ENCODE measurements at places on chromosomes 13 and 19.
A peak's percentile ranks its signal among the peaks of the same experiment; 100 is the strongest.

- DNase-seq, result no peak
Measured at GRCh38 chr13:90414691-90415596, 932.5 kb upstream of the MIR17HG start.

DNA sequence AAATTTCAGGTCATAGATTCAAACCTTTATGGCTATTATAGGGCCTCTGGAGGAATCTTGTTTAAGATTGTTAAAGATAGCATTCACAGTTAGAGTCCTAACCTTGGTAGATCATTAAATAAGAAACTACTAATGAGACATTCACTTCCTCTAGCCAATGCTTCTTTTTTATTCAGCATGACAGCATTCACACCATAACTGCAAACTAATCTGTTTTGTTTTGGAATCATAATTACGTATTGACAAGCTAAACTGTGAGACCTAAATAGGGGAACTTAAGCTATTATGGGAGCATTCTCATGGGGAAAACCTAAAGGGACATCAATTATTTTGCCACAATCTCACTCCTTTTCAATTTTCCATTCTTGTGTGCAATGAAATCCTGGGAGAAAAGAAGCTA is 653.8 kb downstream of the PCDH9 start:
- no peak for DNase-seq

GRCh38 chr13:99657848-99658260 is 156.6 kb downstream of the TM9SF2 start:
- DNase-seq, result peak; percentile 10

DNA sequence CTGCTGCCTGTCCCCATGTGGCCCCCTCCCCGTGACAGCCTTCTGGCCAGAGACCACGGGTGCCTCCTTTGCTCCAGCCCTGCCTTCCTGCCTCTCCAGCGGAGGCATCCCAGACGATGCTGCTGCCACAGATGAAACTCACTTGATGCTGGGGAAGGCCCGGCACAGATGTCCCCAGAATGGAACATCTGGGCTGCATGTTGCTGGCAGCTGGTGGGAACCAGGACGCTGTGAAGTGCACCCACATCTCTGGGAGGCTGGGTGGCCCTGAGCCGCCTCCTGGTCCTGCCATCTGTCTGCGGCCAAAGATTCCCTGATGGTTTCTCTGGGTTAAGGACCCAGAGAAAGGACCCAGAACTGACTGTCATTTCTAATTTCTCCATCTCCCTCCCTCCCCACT is 51.9 kb upstream of the PTPRS start:
- no peak for DNase-seq

DNA sequence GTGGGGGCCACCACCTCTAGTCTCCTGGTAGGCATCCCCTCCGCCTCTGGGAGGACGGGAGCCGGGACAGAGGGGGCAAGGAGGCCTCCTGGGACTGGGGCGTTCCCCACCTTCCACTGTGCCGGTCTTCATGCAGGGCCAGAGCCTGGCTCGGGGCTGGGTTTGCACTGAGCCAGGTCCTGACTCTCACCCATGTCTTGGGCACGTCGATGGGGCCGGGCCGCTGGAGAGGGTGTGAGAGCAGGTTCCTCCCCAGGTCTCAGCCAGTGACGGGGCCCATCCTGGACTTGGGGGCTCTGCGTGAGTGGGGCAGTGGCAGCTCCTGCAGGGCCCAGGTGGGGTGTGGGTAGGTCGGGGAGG is 26.6 kb downstream of the ATP11A start:
- no peak for DNase-seq

DNA sequence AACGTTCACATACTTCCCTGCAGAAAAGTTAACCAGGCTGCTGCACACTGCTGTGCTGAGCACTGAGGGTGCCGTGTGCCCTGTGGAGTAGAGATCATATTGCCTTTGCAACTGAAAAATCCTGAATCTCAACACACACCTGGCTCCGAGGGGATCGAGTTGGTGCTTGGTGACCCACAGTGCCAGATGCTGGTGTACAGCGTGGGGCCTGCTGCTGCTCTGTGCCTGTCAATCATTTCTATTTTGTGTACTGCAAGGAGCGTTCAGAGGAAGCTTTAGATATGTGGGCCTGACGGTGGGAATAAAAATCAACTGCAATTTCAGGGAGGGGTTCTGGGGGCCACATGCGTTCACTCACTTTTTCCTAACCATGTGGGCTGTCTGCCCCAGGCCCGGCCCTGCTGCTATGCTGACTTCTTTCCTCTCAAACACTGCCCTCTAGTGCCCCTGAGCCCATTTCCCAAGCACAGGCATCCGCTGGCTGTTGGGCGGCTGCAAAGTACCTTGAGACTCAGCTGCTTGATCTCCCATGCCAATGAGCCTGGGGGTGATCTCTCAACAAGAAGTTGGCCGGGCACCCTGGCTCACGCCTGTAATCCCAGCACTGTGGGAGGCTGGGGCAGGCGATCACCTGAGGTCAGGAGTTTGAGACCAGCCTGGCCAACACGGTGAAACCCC is 9.7 kb upstream of the LENG8 start:
- DNase-seq, result no peak

- no peak for DNase-seq
Measured at GRCh38 chr13:33323801-33324510, 38.4 kb upstream of the STARD13 start.

- DNase-seq, result peak; percentile 17
Measured at GRCh38 chr19:46840498-46840942, 10.1 kb downstream of the AP2S1 start.

DNA sequence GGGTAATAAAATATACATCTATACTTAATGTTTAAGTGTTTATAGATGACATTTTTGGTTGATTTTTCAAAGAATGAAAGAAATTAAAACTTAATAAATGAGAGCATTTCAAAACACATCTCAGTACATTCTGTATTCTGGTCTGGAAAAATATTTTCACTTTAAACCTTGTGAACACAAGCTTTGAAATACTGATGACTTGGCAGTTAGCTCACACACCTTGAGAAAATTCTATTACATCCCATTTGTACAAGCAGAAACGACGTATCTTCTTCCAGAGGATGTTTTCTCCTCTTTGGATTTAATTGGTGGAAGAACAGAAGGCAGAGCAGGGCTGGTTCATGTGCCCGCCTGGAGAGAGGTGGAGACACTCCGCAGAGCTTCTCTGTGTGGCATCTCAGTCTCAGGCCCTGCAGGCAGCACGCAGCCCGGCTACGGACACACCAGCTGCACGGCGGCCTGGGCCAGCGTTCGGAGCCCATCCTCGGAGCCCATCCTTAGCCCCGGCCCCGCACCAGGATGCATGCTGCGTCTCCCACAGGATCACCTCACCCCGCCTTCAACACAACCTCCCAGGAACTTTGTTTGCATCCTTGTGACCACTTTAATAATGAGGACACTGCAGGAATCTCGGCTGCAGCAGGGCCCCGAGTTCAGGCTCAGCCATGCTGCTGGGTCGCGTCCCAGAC is 48.6 kb downstream of the SOX1 start:
- no peak for DNase-seq

DNA sequence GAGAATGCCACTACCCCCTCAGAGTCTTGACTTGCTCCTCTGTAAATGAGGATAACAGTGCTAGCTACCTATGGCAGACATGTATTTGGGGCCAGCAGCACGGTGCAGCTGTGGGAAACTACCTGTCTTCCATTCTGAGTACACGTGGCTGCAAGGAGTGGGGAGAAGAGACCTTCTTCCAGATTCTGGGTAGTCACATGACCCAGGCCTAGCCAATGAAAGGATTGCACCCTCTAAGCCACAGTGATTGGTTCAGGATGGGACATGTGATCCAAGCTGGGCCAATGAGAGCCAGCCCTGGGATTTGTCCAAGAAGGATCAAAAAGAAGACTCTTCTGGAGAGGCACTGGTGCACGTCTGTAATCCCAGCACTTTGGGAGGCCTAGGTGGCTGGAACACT is 5.5 kb downstream of the ZNRF4 start:
- DNase-seq, result no peak

DNA sequence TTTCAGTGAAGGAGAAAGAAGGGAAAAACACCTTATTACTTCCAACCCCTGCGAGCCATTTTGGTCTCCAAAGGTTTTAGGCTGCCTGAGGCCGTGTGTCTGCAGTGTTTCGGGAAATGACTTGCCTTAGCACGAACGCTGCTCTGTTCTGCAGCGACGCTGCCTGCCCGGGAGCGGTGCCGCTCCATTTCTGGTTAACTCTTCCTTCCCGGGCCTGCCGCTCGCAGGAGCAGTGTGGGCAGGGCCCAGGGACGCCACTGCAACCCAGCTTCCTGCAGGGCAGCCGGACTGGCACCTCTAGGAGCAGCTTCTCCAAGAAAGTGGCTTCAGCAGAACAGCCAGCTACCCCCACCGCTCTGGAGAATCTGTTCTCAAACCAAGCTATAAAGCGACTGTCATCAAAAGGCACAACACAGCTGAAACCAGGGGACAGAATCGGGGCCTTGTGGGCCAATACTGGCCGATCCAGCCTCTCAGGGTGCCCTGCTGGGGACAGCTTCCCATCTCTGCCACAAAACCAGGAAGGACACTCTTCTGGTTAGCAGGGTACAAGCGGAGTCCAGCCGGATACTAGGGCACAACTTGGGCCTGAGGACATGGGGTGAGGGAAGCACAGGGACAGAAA is 72.2 kb downstream of the KCTD15 start:
- no peak for DNase-seq

- DNase-seq, result no peak
Measured at GRCh38 chr19:27971869-27972268, 1241.1 kb downstream of the UQCRFS1 start.

DNA sequence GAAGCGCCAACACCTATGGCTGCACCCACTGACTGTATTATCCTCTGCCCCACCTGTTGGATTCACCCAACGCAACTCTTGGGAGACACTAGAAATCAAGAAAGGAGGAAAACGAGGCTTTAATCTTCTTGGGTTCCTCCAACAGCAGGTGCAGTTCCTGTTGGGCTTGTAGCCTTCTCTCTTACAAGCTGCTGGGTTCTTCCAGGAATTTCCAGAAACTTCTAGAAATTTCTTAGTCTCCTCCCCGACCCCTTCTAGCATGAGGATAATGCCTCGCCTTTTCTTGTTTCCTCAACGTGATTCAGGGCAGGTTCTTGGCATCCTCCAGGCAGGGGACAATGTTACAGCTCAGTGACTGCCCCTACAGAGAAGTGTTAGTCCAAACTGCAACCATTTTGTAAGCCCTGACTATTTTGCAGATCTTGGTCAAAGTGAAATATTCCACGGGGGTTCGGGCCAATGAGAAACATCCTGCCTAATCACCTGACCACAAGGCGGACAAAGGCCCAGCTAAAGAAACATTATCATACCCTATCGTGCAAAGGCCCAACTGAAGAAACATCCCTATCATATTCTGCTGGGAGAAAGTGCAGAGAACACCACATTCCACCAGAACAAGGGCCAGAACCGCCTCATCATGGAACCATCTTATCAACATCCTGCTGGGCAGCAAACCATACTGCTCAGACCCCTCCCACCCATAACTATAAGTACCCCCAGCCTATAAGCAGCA is 614 bp upstream of the PNMA8A start:
- no peak for DNase-seq

DNA sequence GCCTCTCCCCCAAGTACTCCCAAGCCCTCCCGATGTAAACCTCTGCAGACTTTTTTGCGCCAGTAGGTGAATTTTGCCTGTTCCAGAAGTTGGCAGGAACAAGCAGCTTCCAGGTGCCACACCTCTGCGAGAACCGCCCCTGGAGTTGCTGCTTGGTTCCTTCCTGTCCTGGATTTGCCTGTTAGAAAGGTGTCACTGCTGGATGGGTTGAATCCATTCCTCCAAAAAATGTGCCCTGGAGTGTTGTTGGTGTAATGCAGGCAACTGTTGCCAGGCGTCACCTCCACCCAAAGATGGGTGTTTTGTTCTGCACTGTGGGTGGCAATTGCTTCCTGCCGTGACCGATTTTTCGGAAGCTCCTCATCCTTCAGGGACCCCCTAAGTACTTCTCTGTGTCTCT is 5.7 kb downstream of the PGPEP1 start:
- no peak for DNase-seq

GRCh38 chr13:46686171-46686570 is 110.8 kb downstream of the ESD start:
- no peak for DNase-seq

DNA sequence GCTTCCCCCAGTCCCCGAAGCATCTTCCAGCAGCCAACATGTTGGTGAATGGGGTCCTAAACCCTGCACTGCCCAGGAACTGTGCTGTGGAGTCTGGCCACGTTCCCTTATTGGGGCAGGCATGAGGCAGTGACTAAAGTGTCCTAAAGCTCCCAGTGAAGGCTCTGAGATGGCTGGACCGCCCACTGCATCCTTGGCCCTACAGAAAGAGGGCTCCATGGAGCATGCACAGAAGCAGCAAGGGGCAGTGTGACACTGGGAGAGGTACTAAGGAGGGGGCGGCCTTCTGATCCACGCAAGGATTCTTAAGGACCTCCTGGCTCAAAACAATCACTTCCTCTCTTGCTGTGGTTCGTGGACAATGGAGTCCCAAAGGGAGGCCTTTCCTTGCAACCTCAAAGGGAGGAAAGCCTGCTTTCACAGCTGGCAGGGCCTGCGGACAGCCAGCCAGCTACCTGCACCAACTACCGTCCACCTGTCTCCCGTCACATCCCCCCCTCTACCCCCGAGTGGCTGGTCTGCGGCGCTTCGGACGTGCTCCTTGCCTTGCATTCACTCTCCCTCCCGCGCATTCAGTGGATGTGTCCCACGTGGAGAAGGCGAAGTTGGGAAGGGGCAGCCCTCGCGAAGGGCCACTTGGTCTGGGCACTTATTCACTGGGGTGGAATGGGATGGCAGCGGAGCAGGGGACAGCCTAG is 63.9 kb upstream of the STARD13 start:
- DNase-seq, result no peak

- DNase-seq, result no peak
Measured at GRCh38 chr13:70390968-70391367, 282.7 kb upstream of the KLHL1 start.

- no peak for DNase-seq
Measured at GRCh38 chr19:4144666-4145249, 8.7 kb upstream of the CREB3L3 start.

GRCh38 chr19:49973987-49974386 is 13.0 kb upstream of the SIGLEC11 start:
- DNase-seq, result no peak

DNA sequence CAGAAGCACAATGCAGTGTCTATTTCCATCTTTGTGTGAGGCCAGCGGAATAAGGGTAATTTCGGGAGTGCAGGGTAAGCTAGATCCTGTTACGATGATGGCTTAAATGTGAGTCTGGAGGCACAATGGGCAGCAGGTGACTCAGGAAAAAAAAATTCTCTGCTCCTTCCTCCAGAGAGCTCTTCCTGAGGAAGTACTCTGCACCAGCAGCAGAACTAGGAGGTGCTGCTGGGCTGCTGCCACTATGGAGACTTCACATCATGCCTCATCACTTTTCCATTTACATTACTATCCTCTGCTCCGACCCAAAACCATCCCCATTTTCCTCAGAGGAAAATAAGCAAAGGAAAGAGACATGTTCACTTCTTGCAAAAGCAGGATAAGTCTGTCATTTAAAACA is 282.0 kb downstream of the DNAJC15 start:
- no peak for DNase-seq

GRCh38 chr19:11944656-11945055 is 19.7 kb downstream of the ZNF700 start:
- DNase-seq, result no peak
